Stimulated activated CD8-positive, alpha-beta memory T cell treated with anti-CD3 and anti-CD28 coated beads, Interleukin-4, amount 100 ng/mL, for 4 hours (primary cell): ENCODE measurements at places on chromosomes 12 and 14.

- DNase-seq, result no peak
Measured at GRCh38 chr14:54918427-54918826, 15.8 kb upstream of the GCH1 start.

- no peak for DNase-seq
Measured at GRCh38 chr14:81656811-81657210, 123.2 kb upstream of the SEL1L start.

GRCh38 chr14:71956920-71957563 lies 24.8 kb downstream of the RGS6 start:
- DNase-seq, result no peak

DNA sequence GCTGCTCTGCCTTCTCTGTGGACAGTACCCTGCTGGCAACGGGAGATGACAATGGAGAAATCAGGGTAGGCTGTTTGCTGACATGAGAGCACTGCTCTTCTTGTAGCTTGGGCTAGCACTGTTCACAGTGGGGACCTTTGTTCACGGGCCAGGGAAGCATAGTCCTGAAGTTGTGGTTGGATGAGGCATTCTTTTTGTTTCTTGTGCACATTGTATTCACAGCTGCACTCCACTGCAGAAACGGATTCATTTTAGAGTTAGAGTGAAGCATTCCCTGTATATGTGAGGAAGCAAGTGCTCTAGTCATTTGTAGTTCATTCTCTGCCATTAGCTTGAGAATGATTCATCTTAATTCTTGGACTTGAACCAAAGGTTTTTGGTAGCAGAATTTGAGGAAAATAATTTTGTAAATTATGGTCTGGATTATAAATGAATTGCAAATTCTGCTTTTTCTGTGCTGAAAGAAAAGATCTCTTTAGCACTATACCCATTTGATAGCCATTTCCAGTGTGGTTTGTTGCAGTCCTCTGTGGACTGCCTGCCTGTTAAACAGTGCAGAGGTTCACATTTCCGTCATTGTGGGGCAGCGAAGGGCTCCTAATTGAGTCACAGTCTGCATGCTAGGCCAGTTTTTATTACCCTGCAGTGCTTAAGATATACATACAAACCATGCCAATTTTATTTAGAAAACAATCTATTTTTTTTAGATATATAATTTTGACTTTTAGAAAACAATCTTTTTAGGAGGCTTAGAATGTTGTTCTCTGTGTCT lies 80.6 kb downstream of the APAF1 start:
- DNase-seq, result no peak

DNA sequence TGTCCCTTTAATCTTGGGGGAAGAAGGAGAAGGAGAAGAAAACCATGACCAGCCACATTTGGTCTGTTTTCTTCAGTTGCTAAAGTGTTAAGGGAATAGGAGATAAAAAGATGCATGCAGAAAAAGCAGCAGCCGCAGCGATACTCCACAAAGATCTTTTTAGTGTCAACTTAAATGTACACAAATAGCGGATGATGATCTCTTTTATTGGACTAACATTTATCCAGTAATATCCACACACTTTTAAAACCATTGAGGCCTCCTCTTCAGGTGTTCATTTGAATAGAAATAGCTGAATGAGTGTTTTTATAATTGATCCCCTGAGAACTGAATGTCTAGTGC lies 83.5 kb downstream of the PAPOLA start:
- DNase-seq, result no peak

GRCh38 chr14:51318813-51319597 lies 79.0 kb downstream of the TMX1 start:
- no peak for DNase-seq

DNA sequence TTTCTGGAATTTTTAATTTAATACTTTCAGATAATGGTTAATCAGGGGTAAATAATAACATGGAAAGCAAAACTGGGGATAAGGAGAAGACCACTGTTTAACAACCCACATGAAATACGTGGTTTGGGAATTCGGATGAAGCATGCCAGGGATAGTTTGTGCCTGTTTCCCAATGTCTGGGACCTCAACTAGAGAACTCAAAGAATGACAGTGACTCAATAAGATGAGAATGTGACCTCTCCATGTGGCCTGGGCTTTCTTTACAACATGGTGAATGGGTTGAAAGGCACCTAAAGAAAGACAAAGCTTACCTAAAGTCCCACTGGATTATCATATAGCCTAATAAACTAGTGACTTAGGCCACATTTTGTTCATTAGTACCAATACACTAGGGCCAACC lies 460.3 kb upstream of the LRFN5 start:
- DNase-seq, result no peak

DNA sequence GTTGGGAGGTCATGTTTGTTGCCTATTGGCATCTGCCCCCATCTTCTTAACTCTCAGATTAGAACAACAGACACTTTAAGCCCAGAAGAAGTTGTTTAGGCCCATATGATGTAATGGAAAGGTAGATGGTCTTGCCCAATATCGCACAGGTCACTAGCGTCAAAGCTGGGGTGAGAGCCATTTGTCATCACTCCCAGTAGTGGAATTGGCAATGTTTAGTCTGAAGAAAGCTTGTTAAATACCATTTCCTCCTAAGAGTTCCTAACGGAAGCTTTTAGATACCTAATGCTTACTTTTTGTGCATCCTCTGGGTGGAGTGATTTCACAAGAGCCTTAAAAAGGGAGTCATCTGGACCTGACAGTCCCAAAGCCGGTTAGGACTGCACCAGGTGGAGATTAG lies 125.4 kb downstream of the DACT1 start:
- no peak for DNase-seq

GRCh38 chr14:74612350-74613021 lies 449 bp upstream of the LTBP2 start:
- peak; percentile 35 for DNase-seq

GRCh38 chr14:20757965-20758364 lies 10.2 kb upstream of the EDDM3B start:
- DNase-seq, result no peak

DNA sequence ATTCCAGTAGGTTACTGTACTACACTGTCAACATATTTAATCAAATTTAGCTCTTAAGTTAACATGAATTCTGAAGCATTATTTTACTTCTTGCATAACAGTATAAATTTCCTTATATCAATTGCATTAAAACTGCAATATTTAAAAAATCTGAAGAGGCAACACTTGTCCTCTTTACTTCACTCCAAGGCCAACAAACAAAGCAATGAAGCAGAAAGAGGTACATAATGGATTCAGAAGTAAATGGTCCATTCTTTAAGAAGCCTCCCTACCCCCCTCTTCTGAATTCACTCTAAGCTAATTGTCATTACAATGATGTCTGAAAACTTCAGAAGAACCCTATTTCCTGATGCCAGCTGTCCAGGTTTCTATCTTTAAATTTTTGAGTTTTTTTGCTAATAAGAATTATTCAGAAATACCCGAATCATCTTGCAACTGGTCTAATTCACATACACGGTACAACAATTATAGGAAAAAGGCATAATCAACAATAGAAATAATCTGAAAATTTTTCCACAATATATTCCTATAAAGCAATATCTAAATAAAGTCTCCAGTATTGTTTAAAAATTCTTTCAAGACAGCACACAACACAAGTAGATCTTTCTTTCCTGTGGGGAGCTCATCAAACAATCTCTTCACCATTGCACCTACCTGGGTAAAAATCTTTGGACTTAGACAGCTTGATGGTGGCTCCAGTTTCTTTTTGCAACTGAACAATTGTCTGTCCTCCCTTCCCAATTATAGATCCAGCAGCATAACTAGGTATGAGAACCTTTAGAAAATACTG lies 2.9 kb downstream of the NOVA1 start:
- no peak for DNase-seq

GRCh38 chr14:50955373-50956043 lies 11.2 kb upstream of the PYGL start:
- no peak for DNase-seq

- no peak for DNase-seq
Measured at GRCh38 chr14:105326891-105327694, 12.5 kb downstream of the PACS2 start.

DNA sequence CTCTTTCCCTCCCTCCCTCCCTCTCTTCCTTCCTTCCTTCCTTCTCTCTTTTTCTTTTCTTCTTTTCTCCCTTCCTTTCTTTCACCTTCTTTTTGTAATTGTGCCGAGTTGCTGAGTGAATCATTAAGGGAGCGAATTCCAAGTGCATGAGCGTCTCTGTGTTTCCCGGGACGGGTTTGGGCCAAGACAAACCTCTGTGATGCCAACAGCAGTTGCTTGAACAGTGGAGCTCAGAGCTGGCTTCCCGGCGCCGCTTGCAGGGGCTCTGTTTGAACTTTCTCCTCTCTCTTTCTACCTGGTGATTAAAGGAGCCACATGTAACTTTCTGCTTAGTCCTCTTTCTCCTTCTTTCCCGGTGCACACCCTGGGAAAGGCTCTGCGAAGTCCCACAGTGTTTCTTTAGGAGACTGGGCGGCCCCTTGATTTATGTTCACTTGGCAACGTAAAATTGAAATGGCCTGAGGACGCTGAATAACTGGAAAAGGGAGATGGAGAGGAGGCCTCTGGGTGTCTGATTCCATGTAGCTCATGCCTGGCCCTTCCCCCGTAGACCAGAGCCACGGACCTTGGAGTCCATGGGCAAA lies 33.7 kb upstream of the MAP1LC3B2 start:
- DNase-seq, result no peak

DNA sequence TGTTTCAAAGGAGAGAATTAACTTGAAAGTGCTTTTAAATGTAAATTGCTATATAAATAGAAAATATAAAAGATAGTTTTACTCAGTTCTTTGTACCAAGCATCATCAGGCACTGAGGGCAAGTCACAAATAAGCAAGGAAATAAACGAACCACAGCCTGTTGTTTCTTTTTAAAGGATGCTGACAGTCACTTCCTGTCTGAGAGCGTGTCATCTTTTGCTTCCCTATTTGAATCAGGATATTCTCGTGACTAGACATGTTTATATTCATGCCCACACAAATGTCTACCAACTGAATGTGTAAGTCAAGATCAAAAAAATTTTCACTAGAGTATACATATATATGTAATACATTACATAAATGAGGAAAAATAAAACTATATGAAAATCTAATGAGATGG lies 31.4 kb upstream of the SLC2A13 start:
- DNase-seq, result no peak

GRCh38 chr14:57400556-57401494 lies 10.4 kb downstream of the NAA30 start:
- no peak for DNase-seq

DNA sequence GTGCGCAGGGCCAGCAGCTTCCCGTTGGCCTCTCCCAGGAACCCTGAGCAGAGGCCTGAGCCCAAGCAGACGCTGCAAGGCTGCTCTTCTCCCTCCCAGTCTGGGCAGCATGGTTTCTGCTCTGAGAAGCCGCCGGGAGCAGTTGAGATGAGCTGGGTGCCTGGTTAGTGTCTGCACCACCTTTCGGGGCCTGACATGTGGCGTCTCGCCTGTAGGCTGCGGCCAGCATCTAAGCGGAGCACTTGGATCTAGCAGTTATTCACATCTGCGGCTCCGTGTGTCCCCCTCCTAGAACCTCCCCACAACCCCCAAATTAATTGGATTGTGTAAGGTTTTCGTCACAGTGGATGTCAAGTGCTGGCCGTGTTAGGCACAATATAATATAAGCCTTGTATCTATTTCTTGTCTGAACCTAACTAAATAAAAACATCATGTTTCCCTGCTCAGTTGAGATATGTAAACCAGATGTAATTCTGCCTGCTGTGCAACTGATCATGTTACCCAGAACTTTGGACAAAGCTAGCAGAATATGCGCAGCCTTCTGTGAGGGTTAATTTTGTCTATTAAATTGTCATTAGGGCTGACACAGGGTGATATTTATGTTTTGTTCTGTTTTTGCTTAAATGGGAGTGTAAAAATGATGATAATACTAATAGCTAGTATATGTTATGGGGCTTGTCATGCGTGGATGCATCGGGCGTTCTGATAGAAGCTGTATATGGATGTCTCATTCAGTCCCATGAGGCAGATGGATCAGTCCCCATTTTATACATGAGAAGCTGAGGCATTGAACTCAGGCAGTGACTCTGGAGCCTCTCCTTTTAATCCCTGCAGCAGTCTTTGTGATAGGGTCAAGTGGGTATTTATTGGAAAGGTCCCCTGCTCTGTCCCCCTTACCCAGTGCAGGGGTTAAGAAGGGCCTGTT lies 45.8 kb downstream of the ELK3 start:
- DNase-seq, result no peak

- DNase-seq, result no peak
Measured at GRCh38 chr12:120649442-120650232, 9.2 kb downstream of the CABP1 start.

- no peak for DNase-seq
Measured at GRCh38 chr14:105929327-105930081, 403.1 kb downstream of the TMEM121 start.

DNA sequence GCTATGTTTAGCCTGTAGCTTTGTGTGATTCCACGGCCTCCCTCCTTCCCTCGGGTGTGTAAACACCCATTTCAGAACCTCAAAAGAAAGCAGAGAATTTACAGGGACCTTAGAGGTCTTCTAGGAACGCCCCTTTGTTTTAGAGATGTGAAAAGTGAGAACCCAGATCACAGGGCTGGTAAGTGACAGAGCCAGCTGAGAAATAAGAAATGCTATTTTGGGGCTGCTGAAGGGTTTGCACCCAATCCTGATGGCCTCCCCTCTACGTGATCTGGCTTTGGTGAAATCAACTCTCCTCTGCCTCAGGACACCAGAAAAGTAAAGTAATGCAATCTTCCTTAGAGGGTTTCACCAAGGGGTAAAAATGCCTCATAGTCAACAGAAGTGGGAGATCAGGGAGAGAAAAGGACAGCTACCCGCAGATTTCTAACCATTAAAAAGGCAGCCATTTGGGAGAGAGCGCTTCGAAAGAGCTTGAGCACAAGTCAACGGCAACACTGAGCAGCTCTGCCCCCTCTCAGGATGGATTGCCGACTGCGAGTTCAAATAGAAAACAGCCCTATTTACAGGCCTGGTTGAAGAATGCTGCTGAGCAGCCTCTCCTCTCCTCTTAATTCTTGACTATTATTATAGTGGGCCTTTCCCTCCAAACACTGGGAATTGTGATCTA lies 78.5 kb upstream of the RASSF3 start:
- no peak for DNase-seq

- no peak for DNase-seq
Measured at GRCh38 chr14:73789989-73790581, 61.5 kb upstream of the PTGR2 start.
